ENCODE measurements at places on chromosomes 7 and 10.

DNA sequence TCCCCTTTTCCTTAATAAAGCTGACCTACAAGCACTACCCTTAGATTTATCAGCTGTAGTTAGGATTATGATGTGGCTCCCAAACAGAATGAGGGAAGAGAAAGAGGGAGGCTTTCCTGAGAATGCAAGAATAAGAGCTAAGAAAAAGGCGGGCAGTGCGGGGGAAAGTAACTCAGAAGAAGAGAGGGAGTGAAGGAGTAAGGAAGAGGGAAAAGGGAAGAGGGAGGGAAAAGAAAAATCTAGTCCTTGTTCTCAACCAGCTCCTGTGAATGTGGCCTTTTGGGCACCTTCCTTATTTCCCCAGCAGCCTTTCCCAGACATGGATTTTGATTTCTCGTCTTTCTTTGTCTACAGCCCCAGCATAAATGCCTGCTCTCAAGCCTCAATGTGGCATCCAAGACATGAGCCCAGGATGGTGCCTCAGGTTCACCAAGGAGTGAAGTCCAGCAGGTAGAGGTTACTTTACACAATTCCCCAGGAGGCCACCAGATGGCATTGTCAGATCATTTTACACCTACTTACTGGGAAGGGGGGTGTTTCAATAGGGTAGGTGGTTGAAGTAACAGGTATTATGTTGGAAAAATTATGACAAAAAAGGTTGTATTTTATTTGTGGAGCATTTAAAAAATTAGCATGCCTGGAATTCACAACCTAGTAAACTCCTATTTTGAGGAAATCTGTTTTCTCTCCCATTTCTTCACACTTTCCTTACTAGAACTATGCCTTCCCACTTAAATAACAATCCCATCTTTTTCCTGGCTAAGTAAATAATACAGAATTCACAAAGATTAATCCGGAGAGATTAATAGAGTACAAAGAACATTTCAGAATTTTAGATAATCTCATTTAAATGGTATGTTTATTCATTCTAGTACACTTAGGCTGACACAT lies 106.5 kb downstream of the HTR7 start:
- DNase-seq, result peak; percentile 10

DNA sequence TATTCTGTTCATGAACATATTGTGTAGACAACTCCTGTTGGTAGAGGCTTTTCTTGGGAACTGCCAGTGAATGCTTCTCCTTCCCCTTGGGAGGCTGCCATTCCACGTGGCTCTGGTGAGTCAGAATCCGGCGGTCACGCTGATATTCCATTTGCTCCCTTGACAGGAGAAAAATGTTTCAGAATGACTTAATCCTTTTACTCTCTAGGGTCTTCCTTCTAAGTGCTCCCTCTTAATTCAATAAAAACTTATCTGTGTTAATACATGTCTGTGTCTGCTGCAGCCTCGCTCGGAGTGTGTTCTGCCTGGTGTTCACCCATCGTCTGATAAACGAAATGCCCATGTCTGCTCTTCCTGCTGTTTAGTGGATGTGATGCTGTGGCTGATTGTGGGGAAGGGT lies 278.6 kb downstream of the ARHGAP12 start:
- peak; percentile 93 for DNase-seq

DNA sequence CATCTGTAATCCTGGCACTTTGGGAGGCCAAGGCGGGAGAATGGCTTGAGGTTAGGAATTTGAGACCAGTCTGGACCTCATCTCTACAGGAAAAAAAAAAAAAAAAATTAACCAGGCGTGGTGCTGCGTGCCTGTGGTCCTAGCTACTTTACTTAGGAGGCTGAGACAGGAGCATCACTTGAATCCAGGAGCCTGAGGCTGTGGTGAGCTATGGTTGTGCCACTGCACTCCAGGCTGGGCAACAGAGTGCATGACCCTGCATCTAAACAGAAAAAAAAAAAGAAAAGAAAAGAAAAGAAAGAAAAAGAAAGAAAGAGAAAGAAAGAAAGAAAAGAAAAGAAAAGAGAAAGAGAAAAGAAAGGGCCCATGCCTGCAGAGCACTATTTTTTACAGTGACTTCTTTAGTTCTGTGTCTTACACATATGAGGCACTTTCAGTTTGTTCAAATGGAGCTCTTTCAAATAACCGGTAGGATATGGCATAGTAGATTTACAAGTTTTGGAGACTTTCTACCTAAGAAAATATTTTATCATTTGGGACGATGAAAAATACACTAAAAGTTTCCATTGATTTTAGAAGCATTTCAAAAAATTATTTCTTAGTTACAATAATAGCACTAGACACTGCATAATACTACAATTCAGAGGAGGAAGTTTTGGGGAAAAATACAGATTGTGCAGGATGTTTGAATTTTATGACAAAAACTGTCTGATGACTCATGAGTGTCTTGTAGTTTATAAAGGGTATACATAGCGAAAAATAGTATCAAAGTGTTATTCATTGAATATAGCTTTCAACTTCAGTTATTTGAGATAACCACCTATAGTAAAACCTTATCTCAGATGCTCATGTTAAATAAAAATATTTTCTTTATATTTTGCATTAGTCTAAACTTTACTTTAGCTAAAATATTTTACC lies 75.9 kb downstream of the MDFIC start:
- DNase-seq, result no peak

DNA sequence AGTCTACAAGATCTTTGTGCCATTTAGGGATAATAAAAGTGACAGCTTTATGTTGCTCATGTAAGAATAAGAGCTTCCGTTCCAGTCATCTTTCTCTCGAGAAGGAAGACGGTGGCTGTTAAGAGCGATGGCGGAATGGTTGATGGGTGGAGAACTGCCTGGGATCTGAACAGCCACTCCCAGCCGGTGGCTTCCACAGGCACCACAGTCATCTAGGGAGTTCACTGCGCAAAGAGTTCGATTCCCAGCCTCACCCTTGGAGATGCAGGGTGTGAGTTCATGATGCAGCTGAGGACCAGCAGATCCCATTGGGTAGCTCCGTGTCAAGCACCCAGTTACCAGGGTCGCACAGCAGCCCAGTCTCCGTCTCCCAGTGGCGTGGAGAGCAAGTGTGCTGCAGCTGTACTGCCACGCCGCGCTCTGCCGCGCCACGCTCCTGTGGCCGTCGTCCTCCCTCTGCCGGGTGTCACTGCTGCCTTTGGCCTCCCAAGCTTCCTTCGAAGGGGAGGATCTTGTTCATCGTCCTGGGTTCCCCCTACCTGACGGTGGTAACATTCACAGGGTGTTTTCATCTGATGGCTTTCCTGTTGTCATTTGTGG lies 7.8 kb downstream of the SUN1 start:
- DNase-seq, result no peak

DNA sequence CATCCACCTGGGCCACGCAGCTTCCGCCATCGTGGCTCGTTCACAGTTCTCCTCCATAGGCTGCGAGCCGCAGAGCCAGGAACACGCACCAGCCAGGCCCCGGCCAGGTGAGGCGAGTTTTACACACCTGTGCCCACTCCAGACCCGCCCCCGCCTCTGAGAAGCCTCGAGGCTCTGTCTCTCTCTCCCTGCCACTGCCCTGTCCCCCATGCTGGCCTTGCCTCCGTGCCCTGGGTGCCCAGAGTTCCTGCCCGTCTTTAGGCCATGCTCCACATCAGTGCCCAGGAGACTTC lies 142.2 kb downstream of the SLIT1 start:
- DNase-seq, result no peak

GRCh38 chr7:139230484-139230773 lies 608 bp upstream of the UBN2 start:
- no peak for DNase-seq

DNA sequence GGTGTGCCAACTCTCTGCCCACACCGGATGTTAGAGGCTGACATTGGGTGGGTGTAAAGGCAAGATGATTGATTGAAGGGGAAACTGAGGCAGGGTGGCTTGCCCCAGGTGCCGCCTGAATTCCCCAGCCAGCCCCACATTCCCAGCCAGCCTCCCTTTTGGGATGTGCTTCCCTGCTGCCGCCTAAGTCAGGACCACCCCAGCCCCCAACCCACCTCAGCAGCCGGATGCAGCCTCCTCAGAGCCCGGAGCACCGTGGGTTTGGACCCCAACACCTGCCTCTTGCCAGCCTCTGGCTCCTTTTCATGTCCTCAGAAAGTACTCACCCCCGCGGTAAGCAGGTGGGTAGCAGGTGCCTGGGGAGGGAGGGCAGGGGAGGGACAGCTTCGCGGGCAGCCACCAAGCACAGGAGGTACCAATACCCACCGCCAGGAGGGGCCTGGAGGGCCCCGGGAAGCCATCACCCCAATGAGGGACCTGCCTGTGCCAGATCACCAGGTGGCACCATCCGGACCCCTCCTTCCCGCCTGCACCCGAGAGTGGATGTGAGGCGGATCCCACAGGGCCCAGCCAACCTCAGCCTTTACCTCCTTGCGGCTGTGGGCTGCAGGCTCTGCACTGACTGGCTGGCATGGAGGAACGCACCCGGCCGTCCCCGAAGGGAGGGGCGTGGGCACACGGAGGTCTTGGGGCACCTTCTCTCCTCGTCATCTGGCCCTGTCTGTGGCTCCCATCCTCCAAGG lies 60.5 kb downstream of the PWWP2B start:
- DNase-seq, result no peak

GRCh38 chr7:108794466-108794865 lies 224.8 kb downstream of the DNAJB9 start:
- DNase-seq, result no peak

GRCh38 chr7:136549756-136550155 lies 318.7 kb upstream of the CHRM2 start:
- DNase-seq, result no peak

GRCh38 chr7:44388089-44388970 lies 62.9 kb upstream of the CAMK2B start:
- DNase-seq, result no peak

DNA sequence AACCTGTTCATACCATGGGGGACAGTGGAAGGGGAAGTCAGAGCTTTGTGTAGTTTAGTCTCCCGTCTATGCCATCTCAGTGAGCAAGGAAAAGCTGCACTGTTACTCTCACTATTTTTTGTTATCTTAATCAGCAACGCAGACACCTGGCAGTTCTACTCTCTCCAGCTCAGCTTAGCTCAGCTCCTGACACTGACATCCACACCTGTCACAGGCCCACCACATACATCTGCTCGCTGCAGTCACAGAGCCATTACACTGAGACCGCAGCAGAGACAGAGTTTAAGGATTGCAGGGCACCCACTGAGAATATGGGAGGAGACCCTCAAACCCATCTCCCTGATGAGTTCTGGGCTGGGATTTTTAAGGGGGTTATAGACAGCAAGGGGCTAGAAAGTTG lies 257.3 kb upstream of the AKR1E2 start:
- no peak for DNase-seq

DNA sequence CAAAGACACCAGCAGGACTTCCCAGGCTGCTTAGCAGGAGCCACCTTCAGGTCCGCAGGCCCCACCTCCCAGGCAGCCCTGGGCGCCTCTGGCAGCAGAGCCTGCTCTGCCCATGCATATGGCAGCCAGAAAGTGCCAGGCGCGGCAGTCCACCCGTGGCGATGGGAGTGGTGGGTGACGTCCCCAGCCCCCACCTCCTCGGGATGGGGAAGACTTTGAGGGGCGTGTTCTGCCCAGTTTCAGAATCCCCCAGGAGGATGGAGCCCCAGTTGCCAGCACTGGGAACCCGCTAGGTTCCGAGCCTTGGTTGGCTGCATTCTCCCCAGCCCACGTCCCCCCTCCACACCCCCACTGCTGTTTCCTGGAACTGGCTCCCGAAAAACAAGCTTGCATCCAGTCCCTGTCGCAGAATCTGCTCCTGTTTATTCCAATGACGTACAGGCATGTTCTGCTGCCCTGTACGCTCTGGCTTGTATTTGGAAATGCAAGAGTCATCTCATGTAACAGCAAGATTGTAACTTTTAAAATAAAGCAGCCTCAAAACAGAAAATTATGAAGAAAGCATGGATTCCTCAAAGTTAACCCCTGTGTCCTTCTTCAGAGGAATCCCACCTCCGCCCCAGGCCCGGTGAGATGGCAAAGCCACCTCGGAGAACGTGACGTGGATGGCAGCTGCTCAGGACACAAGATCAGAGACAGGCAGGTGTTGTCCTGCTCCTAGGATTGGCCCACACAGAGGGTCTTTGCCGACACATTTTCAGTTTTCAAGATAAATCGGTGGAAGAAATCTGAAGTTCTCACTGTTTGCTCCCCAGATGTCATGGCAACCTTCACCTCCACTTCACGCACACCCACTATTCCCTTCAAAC lies 87.8 kb upstream of the PPP2R2D start:
- DNase-seq, result no peak

GRCh38 chr10:62582101-62582705 lies 208.0 kb downstream of the ZNF365 start:
- DNase-seq, result peak; percentile 77

DNA sequence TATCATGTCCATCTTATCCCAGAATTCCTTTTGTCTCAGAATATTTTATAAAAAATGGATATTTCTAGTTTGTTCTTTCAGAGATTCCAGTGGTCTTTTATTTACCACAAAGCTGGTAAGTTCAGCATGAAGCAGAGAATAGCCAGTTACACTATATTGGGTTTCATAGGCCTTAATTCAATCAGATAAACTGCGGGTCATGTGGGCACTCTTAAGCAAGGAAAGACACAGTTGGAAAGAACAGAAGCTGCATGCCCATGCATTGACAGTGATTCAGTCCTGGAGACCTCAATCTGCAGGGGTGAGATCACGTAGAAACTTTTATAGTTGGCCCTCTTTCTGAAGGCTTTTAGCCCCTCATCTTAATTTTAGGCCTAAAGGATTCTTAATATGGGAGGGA lies 281.3 kb upstream of the IGFBP3 start:
- no peak for DNase-seq

DNA sequence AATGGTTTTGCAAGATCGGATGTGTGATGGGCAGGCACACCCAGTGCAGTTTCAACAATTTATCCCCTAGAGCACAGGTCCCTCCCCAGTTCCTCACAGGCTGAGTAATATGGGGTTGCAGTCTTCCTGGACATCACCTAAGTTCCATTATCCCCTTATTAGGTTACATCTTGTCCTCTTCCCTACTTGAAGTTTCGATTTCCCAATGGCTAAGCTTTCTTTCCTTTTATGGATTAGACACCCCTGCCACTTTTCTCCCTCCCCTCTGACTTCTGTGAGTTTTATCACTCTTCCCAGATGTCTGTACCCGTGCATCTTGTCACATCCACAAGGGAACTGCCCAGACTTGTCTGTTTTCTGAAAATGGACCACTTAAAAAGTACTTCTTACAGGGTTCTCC lies 2.4 kb upstream of the NIPSNAP2 start:
- DNase-seq, result no peak

DNA sequence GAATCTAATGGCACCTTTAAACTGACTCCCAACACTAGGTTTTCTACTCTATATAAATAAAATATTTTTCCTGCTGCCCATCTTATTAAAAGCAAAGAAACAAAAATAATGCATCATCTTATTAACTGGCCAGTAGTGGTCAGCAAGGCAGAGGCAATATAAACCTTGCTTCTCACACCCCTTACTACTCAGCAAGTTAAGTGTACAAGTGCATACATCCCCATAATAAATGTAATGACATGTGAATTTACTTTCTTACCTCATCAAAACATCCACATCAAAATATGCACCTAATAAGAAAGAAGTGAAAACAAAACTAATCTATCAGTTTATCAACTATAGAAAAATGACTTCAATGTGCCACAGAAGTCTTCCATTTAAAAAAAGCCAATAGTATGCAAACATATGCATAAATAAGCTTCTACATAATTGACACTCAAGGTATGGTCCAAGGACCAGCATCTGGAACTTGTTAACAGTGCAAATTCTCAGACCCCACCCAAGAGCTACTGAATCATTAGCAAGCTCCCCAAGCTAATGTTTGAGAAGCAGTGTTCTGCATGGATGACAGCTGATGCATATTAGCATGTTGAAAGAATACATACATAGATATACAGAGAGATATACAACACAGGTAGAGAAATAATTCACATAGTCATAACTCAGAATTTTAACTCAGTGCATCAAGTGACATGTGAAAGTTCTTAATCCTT lies 182.7 kb downstream of the C7orf25 start:
- no peak for DNase-seq

- no peak for DNase-seq
These were observed 298.5 kb downstream of the ELMO1 start for GRCh38 chr7:37150180-37150579.

All from stromal cell of bone marrow (primary cell).